ENCODE measurements at places on chromosomes 2 and 18.

GRCh38 chr2:12767996-12768624 lies 51.4 kb downstream of the TRIB2 start:
- DNase-seq, result no peak

DNA sequence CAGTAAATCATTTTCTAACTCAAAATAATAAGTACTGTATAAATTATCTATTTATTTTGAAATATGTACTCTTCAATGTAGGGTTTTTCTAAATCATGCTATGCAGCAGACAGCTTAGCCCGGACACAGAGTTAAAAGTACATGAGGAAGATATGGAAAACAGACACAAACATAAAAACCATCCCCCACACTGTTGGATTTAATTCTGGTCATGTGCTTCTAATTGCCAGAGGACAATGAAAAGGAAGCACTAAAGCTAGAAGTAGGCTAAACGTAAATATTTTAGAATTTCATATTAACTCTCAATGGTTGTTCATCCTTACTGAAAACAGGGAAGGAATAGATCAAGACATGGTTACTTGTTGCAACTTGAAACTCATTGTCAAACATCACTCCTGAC lies 420.7 kb downstream of the ERBB4 start:
- DNase-seq, result no peak

GRCh38 chr2:219598308-219599078 lies 836 bp downstream of the STK11IP start:
- no peak for DNase-seq

GRCh38 chr18:59617468-59617932 lies 79.7 kb downstream of the CCBE1 start:
- no peak for DNase-seq

DNA sequence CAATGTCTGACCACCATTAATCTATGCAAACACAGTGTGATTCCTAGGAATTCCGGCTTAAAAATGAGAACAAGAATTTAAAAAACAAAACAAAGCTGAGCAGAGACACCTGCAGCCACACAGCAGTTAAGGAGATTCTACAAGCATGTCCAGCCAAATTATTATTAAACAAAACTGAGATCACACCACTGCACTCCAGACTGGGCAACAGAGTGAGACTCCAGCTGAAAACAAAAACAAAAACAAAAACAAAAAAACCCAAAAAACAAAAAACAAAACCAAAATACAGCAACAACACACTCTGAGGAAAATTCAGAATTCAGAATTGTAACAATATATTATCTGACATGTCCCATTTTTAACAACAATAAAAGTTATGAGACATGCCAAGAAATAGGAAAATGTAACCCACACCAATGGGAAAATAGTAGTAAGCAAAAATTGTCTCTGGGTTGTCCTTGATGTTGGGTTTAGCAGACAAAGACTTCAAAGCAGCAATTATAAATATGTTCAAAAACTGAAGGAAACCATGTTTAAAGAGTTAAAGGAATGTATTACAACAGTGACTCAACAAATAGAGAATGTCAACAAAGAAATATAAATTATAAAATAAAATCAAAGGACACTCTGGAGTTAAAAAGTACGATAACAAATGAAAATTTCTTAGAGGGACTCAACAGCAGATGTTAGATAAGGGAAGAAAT lies 19.7 kb downstream of the MYOM1 start:
- DNase-seq, result no peak

- peak; percentile 87 for DNase-seq
These were observed 54.3 kb downstream of the CDK15 start for GRCh38 chr2:201860636-201861066.
